ENCODE measurements at places on chromosomes 3 and 15.

DNA sequence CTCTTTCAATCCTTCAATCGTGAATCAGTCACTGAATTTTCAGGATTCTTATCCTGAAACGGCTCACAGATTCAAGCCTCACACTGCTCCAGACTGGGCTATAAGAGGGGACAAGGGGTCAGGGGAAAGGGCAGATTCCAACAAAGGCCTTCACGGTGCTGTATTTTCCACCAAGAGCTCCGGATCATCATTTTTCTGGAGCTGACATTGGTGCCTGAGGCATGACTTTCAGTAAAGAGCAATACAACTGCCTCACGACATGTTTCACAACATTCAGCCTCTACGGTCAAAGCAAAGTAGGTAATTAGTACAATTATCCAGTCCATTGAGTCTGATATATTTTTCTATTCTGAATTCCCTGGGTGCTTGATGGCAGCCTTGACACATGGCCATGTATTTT lies 185.0 kb upstream of the PRICKLE2 start:
- no peak for DNase-seq

- DNase-seq, result no peak
Measured at GRCh38 chr15:54481819-54482218, 503.6 kb downstream of the UNC13C start.

DNA sequence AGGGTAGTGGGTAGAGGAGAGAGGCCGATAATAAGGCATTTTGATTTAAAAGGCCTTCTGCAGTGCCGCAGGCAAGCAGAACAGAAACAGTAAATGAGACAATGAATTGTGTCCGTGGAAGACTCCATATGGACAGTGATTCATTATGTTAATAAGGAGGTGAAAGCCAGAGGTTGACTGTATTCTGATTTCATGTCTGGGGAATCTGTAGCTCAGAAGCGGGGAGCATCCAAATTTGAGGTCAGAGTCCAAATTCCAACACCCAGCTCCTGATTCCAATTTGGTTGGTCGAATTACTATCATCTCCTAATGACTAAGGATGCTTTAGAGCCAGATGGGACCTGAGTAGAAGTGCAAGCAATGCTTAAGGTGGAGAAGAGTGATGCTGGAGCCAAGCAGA lies 1.0 kb upstream of the TBC1D21 start:
- DNase-seq, result no peak

GRCh38 chr3:52894756-52895155 lies 2.6 kb downstream of the STIMATE start:
- no peak for DNase-seq

GRCh38 chr15:89293012-89293411 lies 41.6 kb downstream of the POLG start:
- DNase-seq, result no peak

DNA sequence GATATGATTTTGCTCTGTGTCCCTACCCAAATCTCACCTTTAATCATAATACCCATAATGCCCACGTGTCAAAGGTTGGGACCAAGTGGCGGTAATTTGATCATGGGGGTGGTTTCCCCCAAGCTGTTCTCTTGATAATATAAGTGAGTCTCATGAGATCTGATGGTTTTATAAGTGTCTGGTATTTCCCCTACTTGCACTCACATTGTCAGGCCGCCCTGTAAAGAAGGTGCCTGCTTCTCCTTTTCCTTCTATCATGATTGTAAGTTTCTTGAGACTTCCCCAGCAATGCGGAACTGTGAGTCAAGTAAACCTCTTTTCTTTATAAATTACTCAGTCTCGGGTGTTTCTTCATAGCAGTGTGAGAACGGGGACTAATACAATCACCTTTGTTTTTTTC lies 279.8 kb downstream of the ARPP21 start:
- DNase-seq, result no peak

- no peak for DNase-seq
Measured at GRCh38 chr15:73283366-73283962, 85.3 kb downstream of the HCN4 start.

- DNase-seq, result no peak
Measured at GRCh38 chr3:148466980-148467740, 230.5 kb upstream of the AGTR1 start.

- DNase-seq, result no peak
Measured at GRCh38 chr15:95655089-95655607, 675.4 kb upstream of the NR2F2 start.

- DNase-seq, result peak; percentile 22
Measured at GRCh38 chr3:10377148-10377725, 56.3 kb upstream of the SEC13 start.

GRCh38 chr3:24437326-24437725 lies 57.3 kb downstream of the THRB start:
- no peak for DNase-seq

- DNase-seq, result no peak
Measured at GRCh38 chr15:100107606-100108225, 234.1 kb downstream of the ADAMTS17 start.

GRCh38 chr3:23161896-23162570 lies 41.1 kb upstream of the UBE2E2 start:
- DNase-seq, result no peak

DNA sequence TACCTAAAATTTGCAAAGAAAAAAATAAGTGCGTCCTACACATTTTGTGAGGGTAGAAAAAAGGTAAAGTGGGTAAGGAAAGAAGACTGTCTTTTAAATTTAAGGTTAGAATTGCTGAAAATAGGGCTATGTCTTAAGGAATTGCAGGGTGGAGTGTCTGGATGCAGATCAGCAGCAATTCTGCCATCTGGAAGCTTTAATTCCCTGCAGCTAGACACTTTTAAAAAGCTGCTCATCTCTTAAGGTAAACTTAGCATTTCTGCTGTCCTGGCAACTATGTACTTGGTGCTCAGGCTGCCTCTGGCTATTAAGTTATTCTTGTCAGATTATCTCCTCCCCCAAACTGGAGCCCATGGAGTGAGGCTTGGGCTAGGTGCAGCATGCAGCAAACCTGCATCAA lies 420.2 kb downstream of the SI start:
- no peak for DNase-seq

- DNase-seq, result no peak
Measured at GRCh38 chr3:61933798-61934504, 372.6 kb downstream of the PTPRG start.

GRCh38 chr15:65982627-65983322 lies 113.5 kb downstream of the RAB11A start:
- DNase-seq, result no peak

DNA sequence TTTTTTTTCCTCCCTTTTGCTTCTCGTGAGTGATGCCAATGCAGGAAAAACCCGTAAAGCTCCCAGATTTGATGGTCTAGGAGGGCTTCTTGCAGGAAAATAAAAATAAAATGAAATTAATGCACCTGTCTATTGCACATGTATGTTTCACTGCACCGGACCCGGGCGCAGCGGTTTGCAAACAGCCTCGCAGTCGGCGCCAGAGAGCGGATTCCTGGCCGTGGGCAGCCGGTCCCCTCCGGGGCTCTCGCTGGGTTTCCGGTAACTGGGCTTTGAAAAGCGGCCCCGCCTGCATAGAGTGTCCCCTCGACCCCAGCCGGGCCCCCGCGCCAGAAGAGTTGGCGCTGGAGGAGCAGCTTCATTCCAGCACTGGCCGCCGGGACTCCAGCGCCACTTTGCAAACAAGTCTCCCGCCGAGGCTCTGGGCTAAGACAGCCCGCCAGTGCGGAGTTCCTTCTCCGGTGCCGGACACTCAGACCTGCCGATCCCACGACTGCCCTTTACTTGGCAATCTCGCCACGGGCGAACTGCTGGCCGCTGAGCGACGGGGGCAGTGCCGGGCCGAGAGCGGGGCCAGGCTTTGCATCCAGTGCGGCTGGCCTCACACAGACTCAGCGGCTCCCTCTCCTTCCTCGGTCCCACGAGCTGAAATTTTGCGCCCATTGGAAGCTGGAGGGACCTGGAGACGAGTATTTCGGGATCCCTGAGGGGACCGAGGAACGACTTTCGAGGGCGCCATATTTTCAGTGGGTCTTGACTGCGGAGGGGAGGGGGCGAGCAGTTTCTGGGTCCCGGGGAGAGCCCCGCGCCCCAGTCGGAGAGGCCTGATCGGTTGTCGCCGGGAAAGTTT lies 225.9 kb upstream of the C2CD4B start:
- DNase-seq, result peak; percentile 51

- no peak for DNase-seq
Measured at GRCh38 chr3:197422506-197422905, 124.1 kb upstream of the DLG1 start.

DNA sequence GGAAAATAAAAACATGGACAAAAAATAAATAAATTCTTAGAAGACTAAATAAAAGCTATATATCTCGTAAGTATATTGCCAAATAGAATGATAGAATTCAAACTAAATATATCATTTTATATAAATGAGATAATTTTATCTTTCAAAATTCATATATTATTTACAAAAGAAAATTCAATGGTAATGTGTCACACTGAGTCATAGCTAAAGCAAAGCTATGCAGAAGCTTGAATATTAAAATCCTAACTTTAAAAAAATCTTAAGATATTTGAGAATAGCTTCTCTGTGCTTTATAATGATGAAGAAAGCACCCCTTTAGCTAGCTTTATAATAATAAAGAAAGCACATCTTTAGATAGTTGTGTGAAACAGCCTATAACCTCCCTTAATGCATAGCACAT lies 1010.8 kb downstream of the OTOL1 start:
- DNase-seq, result no peak

DNA sequence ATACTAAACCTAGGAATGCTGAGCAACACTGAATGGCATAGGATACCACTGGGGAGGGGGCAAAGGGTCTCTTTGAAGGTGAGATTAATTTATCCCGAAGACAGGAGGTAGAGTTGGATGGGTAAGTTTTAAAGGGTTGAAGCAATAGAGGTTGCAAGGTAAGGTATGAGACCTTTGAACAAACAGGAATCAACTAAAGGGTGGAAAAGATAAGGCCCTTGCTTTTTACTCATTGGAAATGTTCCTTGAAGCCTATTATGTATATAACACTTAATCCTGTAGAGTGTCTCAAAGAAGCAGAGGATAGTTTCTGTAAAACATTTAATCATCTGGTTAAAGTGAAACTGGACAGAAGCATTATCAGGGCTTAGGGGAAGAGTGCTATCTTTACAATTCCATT lies 5.7 kb downstream of the ABHD5 start:
- DNase-seq, result no peak

DNA sequence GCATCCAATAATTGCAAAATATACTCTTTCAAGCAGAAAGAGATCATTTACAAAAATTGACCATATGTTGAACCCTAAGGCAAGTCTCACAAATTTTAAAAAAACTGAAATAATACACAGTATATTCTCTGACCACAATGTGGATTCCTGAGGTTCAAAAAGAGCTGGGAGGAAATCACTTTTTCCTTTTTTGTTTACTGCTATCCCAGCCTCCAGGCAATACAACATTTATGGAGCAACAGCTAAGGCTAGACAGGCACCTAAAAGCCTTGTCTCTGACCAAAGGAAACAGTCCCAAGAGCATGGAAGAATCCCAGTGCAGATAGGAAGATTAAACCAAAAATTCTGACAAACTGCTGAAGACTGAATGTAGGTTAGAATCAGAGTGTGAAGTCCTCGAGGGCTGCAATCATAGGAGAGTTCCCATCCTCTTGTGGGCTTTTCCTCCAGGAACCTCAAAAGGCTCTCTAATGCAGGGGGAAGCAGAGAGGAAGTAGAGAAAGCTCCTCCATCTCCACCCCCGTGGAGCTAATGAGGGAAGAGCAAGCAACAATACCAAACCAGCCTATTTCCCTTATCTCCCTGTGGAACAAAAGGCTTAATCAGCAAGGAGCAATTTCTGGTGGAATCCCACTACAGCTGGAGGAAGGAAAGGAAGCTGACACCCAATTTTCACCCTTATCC lies 57.0 kb downstream of the TMCC1 start:
- DNase-seq, result no peak

DNA sequence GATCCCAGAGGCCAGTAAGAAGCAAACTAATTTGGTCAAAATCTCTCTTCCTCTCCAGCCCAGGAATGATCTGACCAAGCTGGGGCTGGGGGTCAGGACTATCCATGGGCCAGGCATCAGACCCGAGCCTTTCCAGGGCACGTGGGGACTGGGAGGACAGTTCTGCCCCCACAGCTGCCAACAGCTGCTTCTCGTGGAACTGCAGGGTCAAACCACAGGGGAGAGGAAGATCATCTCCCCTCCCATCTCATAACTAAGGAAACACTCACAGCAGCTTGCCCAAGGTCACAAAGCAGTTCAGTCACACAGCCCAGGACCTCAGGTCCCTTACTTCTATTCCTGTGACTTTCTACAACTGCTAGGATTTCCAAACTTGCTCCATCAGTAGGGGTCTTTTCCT lies 47.1 kb downstream of the DAPK2 start:
- DNase-seq, result no peak

GRCh38 chr3:113354307-113354706 lies 87.0 kb downstream of the CFAP44 start:
- DNase-seq, result no peak

- DNase-seq, result no peak
Measured at GRCh38 chr3:182405759-182406158, 387.5 kb upstream of the ATP11B start.

DNA sequence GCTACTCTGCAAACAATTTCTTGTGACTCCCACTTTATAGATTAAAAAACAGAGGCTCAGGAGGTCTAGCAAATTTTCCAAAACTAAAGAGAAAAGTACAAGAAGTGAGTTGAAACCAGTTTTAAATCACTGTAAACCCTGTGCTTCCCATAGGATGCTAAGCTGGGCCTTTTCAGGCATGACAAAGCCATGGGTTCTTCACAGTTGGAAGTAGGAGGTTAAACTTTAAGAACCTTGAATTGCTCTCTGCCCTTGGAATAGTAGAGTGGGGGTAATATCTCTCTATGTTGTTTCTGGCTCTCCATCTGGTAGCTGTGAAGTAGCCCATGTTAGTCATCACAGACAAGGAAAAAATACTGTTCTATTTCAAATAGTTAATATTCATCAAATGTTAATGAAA lies 193.6 kb upstream of the SATB1 start:
- DNase-seq, result no peak

DNA sequence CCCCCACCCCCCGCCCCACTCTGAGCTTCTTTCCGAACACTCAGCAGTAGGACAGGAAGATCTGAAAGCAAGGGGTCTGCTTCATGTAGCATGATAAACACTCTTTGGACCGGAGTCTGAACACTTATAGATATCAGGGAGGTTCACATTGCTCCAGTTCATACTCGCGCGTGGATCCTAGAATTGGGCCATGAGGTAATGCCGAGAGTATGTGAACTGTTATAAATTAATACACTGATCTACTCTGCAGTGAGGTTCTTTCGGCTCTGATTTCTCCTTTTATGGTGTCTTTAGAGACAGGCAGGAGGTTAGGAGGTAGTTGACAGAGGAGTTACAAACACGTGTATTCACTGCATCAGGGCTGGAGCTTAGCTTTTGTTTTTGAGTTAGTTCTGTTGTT lies 223.0 kb downstream of the THSD4 start:
- DNase-seq, result no peak

- DNase-seq, result no peak
Measured at GRCh38 chr3:148953094-148953493, 38.2 kb upstream of the GYG1 start.

DNA sequence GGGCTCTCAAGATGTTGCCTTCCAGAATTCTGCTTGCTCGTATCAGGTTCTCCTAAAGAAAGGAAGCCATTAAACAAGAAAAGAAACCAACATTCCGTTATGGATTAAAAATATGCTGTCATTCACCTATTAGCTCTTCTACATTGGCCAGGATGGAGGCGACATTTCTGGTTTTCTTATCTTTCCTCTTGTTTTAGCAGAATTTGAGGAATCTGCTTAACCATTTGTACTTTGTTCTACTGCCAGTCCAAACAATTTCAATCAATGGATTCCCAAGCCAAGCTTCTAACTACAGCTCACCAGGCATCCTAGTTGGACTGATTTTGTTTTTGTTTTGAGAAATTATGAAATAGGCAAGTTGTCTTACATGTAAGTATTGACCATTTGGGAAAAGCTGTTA lies 164.6 kb upstream of the TSC22D2 start:
- no peak for DNase-seq

GRCh38 chr15:61081027-61081322 lies 148.1 kb downstream of the RORA start:
- DNase-seq, result no peak
